ENCODE measurements at places on chromosomes 2 and 18.

- no peak for DNase-seq
These were observed 22.4 kb upstream of the PMAIP1 start for GRCh38 chr18:59877361-59877760.

- no peak for DNase-seq
These were observed 207.3 kb downstream of the SUCLG1 start for GRCh38 chr2:84251651-84252302.

DNA sequence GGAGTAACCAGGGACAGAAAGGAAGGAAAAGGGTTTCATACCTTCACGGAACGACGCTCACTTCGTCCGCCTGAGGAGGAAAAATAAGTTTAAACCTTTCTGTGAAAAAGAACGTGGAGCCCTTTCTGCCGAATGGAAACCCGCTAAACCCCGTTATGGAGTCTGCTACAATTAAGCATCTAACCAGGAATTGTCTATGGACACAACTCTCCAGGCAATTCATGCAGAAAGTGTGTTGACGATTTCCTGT, 528 bp upstream of the PPP4R3B start:
- no peak for DNase-seq

- no peak for DNase-seq
These were observed 185.4 kb downstream of the FBXO15 start for GRCh38 chr18:73962256-73962655.

- DNase-seq = no peak
These were observed 112.1 kb downstream of the PLB1 start for GRCh38 chr2:28607730-28608499.

DNA sequence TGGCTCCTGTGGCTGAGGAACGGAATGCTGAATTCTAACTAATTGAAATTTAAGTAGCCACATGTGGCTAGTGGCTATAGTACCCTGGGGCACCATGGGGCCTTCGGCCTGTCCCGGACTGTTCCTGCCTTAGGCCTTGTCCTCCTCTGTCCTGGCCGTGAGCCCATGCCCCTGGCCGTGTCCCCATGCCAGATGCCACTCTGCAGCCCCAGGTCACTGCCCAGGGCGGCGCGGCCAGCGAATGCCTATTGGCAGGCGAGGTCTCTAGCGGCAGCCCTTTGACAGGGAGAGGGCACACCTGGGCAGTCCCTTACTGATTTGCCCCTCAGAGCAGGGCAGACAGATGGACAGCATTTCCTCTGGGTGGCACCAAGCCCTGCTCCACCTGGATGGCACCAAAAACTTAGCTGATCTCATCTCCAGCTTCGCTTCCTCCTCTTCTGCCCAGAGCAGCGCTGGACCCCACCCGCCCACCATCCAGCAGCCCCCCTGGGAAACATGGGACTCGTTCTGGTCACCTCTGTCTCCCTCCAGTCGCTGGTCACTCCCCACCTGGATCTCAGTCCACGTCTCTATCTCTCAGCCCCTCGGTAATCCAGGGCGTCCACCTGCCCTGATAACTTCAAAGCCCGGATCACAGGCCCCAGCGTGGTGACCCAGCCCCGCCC, 1.1 kb upstream of the DGKD start:
- DNase-seq = no peak

Measured in 8988T (cell line).